ENCODE measurements at places on chromosomes 5 and 9.

DNA sequence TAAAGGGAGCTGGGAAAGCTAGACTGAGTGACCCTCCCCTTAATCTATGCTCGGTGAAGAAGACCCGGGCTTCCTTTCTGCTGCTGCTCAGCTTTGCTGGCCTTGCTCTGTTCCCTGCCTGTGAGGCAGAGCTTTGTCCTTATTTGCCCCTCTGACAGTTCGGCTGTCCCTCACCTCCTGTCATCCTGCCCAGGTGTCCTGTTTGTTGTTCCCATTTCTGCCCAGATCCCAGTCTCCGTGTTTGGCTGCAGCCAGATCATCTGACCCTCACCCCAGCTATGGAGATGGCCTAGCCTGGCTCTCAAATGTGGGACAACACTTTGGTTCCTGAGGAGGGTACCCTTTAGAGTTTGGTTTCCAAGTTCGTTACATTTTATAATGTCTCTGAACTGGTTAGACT is 20.2 kb downstream of the OTULIN start:
- DNase-seq = no peak

DNA sequence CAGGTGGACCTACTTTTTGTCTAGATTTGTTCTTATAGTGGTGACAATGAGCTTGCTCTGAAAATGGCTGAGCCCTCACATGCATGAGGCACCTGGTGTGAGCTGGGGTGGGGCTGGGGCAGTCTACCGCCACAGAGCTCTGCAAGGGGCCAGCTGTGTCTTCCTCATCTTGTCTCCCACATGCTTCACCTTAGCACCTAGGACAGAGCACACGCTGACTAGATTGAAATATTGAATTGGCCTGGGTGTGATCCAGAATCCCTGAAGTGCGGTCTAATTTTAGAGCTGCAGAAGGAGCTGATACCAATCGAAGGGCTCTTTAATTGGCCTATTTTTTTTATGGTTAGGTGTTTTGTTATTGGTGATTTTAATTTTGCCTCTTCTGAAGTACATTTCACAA is 126.1 kb upstream of the NFIB start:
- no peak for DNase-seq

DNA sequence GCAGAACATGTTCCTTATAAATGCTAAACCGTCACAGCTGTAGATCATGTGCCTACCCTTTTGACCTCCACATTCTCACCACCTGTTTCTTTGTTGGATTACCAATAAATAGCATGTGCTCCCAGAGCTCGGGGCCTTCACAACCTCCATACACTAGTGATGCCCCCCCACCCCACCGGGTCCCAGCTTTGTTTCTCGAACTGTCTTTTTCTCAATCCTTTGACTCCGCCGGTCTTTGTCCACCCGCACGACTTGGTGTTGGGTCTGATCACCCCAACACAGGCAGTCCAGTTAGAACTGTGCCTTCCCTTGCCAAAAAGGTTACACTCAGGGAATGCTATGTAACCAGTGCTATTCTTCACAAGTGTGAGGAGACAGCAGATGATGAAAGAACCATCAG is 485.9 kb upstream of the C9orf72 start:
- DNase-seq = no peak

- no peak for DNase-seq
These were observed 34.8 kb upstream of the TTC23L start for GRCh38 chr5:34803974-34804732.

- no peak for DNase-seq
These were observed 42.7 kb downstream of the C5orf22 start for GRCh38 chr5:31574772-31575171.

DNA sequence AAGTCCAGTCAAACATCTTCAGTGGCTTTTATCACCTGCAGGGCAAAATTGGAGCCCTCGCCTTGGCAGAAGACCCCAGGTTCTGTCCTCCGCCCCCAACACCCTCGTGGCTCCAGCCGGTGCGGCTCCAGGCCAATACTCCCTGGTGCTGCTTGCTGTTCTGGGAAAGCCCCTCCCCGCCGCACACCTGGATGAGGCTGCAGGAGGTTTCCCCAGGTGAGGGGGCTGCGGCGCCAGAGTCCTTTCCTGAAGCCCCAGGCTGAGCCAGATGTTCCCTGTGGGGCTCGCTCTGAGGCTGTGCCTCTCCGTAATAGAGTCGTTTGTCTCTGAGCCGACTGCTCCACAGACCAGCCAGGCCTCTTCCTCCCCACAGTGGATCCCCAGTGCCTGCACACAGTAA is 375.4 kb upstream of the IRX1 start:
- DNase-seq = no peak

- no peak for DNase-seq
These were observed 73.6 kb downstream of the CYLC2 start for GRCh38 chr9:103068753-103069152.

DNA sequence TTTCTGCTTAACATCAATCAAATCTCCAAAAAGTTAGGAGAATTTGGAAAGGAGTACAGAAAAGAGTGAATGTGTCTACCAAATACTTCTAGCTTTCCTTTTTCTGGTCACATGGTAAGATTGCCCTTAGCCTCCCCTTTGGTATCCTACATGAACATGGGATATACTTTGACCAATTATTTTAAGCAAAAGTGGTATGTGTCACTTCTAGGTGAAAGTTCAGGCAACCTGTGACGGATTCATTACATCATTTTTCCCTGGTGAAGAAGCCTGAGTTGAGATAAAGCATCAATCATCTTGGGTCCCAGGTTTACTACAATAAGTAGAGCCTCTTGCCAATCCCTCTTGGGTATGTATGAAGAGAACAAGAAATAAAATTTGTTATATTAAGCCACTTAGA is 419.2 kb downstream of the PDE4D start:
- no peak for DNase-seq
